Activated T-helper 1 cell treated with anti-CD3 and anti-CD28 coated beads, Interleukin-12 subunit alpha, Interleukin-12 subunit beta, Interleukin-2, Interleukin-4 antibody, amounts not matched to agents 30 ng/mL and 10 ng/mL and 1 ng/mL, durations not matched to agents 14 hours and 24 hours and 36 hours (primary cell): ENCODE measurements at places on chromosomes 11 and 22.

- H3K27ac ChIP-seq = no peak overlapping the region
- no peaks in the 10 kb centered on the region for H3K27me3 ChIP-seq
- no peak overlapping the region for H3K4me3 ChIP-seq
- peaks cover 12% of the 10 kb centered on the region for H3K4me1 ChIP-seq
- no peaks in the 10 kb centered on the region for H3K36me3 ChIP-seq
- no peak for DNase-seq
These were observed 23.8 kb downstream of the UPB1 start for GRCh38 chr22:24518771-24519485.

GRCh38 chr22:17205432-17205831, 13.8 kb downstream of the ADA2 start:
- H3K4me3 ChIP-seq = no peak overlapping the region
- no peak for DNase-seq
- no peak overlapping the region for H3K27ac ChIP-seq
- peaks cover 22% of the 10 kb centered on the region for H3K36me3 ChIP-seq
- no peaks in the 10 kb centered on the region for H3K4me1 ChIP-seq
- no peaks in the 10 kb centered on the region for H3K27me3 ChIP-seq

GRCh38 chr22:46071451-46072109, 78.7 kb upstream of the PPARA start:
- peaks cover 5% of the 10 kb centered on the region for H3K27me3 ChIP-seq
- H3K36me3 ChIP-seq = peaks cover 5% of the 10 kb centered on the region
- H3K4me3 ChIP-seq = peak overlapping the region; percentile 85
- peaks cover 30% of the 10 kb centered on the region for H3K4me1 ChIP-seq
- peak overlapping the region; percentile 92 for H3K27ac ChIP-seq

DNA sequence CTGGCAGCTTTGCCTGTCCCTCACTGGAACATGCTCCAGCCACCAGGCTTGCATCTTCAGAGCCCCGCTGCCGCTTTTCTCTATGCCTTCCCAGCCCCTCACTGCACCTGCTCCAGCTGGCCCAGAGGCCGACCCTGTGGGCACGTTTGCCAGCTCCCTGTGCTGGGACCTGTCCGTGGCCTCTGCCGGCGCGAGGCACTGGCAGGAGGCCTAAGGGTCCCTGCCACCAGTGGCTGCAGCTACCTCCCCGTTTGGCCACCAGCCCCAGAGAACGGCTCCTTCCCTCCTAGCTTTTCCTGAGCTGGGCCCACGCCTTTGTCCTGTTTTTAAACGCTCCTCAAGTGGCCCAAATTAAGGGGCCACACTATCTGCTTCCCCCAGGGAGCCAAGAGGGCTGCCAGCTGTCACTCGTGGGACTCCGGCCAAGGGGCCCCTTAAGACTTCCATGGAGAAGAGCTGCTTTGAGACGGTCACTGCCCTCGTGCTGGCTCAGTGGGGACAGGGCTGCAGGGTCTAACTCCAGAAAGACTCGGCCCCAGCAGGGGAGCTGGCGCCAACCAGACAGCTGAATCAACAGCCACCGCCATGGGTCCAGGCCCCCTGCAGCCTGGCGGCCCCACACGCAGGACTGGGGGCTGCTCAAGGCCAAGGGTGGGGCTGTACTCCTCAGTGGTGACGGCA, 24.6 kb upstream of the WNT7B start:
- H3K4me3 ChIP-seq = no peak overlapping the region
- no peaks in the 10 kb centered on the region for H3K36me3 ChIP-seq
- no peak overlapping the region for H3K27ac ChIP-seq
- H3K27me3 ChIP-seq = no peaks in the 10 kb centered on the region

- no peak for DNase-seq
- H3K4me1 ChIP-seq = no peaks in the 10 kb centered on the region
- no peaks in the 10 kb centered on the region for H3K27me3 ChIP-seq
- H3K27ac ChIP-seq = no peak overlapping the region
- no peaks in the 10 kb centered on the region for H3K36me3 ChIP-seq
These were observed 404.5 kb downstream of the INSC start for GRCh38 chr11:15519124-15519791.

DNA sequence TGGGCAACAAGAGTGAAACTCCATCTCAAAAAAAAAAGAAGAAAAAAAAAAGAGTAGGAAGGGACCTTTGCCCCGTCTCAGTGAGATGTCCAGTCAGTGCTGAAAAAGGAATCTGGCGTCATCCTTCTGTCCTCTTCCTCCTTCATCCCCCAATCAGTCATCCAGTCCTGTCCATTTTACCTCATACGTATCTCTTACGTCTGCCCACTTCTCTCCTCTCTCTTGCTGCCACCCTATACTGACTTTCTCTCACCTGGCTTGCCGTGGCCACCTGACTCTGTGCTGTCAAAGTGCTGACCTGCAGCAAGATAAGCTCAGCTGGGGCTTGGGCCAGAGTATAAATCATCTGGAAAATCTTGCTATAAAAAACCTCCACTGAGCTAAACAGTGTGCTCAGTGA, 13.6 kb downstream of the SEPTIN3 start:
- peaks cover 5% of the 10 kb centered on the region for H3K4me1 ChIP-seq
- H3K27me3 ChIP-seq = peaks cover 4% of the 10 kb centered on the region
- no peak overlapping the region for H3K4me3 ChIP-seq
- no peak for DNase-seq
- no peak overlapping the region for H3K27ac ChIP-seq

GRCh38 chr22:29205594-29206371, at the start of gene EMID1:
Gene EMID1, plus strand, starts transcription at chr22:29205896. Its CDS starts 143 bp downstream, at chr22:29206039.
- H3K4me1 ChIP-seq = peaks cover 19% of the 10 kb centered on the region
- H3K4me3 ChIP-seq = peak within 1 kb of the TSS; percentile 47
- DNase-seq = no peak
- no peak within 1 kb of the TSS for H3K27ac ChIP-seq
- no peaks in the 10 kb centered on the region for H3K36me3 ChIP-seq

DNA sequence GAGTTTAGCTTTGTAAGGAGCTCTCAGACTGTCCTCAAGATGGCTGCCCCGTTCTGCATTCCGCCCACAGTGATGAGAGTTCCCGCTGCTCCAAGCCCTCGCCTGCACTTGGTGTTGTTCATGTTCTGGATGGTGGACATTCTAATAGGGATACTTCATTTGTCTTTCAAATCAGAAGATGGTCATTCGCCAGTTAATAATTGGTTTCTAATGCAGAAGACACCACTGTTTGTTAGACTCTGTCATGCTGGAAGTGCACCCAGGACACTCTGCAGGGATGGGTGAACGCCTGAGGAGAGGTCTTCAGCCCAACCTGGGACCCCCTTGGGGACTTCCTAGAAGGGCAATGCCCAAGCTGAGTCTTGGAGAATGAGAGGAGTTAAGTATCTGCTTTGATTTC, 836.4 kb downstream of the TBC1D22A start:
- no peak for DNase-seq
- no peak overlapping the region for H3K4me3 ChIP-seq
- H3K36me3 ChIP-seq = no peaks in the 10 kb centered on the region
- H3K27me3 ChIP-seq = no peaks in the 10 kb centered on the region
- no peak overlapping the region for H3K27ac ChIP-seq
- H3K4me1 ChIP-seq = no peaks in the 10 kb centered on the region

- H3K27ac ChIP-seq = no peak overlapping the region
- H3K4me1 ChIP-seq = no peaks in the 10 kb centered on the region
- no peaks in the 10 kb centered on the region for H3K36me3 ChIP-seq
- no peak for DNase-seq
These were observed 703.1 kb downstream of the BRD1 start for GRCh38 chr22:49124608-49125007.

DNA sequence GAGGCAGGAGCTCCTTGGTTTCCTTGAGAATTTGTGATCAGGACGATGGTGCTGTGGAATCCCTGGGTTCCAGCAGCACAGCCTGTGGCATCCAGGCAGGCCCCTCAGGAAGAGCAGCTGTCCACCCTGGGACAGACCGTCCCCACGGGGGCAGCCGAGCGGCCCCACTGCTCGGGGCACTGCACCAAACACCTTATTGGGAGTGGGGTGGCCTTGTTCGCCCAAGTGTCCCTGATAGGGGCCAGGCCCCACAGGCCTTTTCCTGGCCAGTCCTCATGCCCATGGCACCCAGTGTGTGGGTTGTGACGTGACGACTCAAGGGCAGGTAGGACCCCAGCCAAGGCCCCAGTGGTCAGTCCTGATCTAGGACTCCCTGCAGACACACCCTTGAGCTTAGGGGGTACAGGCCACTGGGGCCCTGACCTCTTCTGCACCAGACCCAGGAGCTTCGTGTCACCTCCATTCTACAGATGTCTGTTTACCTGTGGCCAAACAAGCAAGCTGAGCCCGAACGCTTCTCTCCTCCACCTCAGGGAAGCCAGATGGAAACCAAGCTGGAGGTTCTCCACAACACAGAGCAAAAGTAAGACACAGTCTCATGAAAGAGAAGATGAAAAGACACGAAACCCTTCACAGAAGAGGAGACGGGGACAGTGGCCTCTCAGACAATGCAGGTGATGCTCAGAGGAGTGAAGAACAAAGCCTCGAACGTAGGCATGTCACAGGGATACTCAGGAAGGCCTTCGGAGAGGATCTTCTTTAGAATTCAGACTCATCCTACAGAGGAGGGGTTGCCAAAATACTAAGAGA, 1.6 kb upstream of the BRD1 start:
- no peak for DNase-seq
- H3K27me3 ChIP-seq = peaks cover 3% of the 10 kb centered on the region
- H3K27ac ChIP-seq = peak overlapping the region; percentile 86

- peaks cover 3% of the 10 kb centered on the region for H3K27me3 ChIP-seq
- no peak overlapping the region for H3K4me3 ChIP-seq
- H3K27ac ChIP-seq = no peak overlapping the region
- H3K4me1 ChIP-seq = no peaks in the 10 kb centered on the region
- DNase-seq = no peak
These were observed 62.7 kb upstream of the NECTIN1 start for GRCh38 chr11:119791701-119792151.

DNA sequence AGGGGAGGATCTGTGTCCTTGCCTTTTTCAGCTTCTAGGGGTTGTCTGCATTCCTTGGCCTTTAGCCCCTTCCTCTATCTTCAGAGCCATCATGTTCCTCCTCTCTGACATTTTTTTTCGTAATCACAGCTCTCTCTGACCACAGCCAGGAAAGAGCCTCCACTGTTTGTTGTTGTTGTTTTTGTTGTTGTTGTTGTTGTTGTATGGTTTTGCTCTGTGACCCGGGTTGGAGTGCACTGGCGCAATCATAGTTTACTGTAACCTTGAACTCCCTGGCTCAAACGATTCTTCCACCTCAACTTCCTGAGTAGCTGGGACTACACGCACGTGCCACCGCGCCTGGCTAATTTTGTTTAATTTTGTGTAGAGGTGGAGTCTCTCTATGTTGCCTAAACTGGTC, 55.3 kb upstream of the KCNQ1OT1 start:
- H3K4me3 ChIP-seq = no peak overlapping the region
- H3K27me3 ChIP-seq = no peaks in the 10 kb centered on the region
- DNase-seq = no peak
- H3K27ac ChIP-seq = no peak overlapping the region
- H3K4me1 ChIP-seq = no peaks in the 10 kb centered on the region

- no peaks in the 10 kb centered on the region for H3K36me3 ChIP-seq
- no peaks in the 10 kb centered on the region for H3K4me1 ChIP-seq
- no peak for DNase-seq
These were observed 3.8 kb downstream of the OR51V1 start for GRCh38 chr11:5196731-5197130.

DNA sequence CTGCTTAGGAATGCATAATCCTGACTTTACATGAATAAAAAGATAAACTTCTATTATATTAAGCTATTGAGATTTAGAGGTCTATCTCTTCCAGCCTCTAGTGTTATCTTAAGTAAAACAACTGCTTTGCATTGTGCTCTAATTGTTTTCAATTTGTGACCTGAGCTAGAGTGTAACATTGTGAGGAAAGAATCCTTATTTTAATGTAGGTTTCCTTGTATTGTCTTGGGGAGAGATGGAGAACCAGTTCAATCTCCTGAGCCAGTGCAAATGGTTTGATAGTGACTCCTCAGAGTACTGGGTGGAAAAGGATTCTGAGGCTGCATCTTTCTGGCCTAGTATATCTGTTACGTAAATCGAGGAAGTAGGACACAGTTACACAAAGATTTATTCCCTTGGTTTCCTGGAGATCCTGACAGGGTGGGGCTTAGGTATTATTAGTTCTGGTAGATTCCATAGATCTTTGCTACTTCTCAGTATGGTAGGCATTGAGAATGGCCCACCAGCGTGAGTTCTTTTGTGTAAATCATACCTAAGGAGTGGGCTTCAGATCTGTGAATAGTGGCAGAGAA, 683.5 kb upstream of the CCDC179 start:
- H3K36me3 ChIP-seq = no peaks in the 10 kb centered on the region
- no peaks in the 10 kb centered on the region for H3K4me1 ChIP-seq
- no peak overlapping the region for H3K4me3 ChIP-seq
- no peak for DNase-seq
- no peaks in the 10 kb centered on the region for H3K27me3 ChIP-seq

- H3K36me3 ChIP-seq = no peaks in the 10 kb centered on the region
- H3K27ac ChIP-seq = no peak overlapping the region
- no peak overlapping the region for H3K4me3 ChIP-seq
- DNase-seq = no peak
- no peaks in the 10 kb centered on the region for H3K27me3 ChIP-seq
- peaks cover 10% of the 10 kb centered on the region for H3K4me1 ChIP-seq
These were observed 50.2 kb downstream of the XKR3 start for GRCh38 chr22:16774911-16775500.

DNA sequence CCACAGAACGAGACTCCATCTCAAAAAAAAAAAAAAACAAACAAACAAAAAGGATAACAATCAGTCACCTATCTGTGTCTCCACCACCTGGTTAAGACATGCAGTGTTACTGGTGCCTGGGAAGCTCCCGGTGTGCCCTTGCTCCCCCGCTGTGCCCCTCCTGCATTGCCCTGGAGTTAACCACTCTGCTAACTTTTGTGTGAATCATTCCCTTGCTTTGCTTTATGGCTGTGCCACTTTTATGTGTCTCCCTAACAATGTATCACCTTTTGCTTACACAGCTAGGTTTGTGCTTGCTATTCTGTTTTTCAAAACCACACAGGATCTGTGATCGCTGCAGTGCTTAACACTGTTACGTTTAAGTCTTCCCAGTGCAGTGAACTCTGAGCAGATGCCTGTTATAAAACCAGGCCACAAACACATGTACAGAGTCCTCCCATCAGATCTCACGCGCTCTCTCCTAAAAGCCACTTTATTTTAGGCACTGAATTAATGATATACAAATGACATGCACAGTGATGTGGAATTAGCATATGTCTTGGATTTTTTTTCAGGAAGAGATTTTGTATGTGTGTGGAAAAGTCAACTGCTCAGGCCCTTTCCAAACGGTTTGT, 69.9 kb downstream of the BUD13 start:
- DNase-seq = no peak
- H3K27me3 ChIP-seq = peaks cover 18% of the 10 kb centered on the region
- H3K4me1 ChIP-seq = no peaks in the 10 kb centered on the region
- H3K36me3 ChIP-seq = no peaks in the 10 kb centered on the region
- no peak overlapping the region for H3K4me3 ChIP-seq

GRCh38 chr22:42608136-42608822, 6.4 kb downstream of the POLDIP3 start:
- H3K27me3 ChIP-seq = no peaks in the 10 kb centered on the region
- no peak overlapping the region for H3K4me3 ChIP-seq
- H3K4me1 ChIP-seq = peaks cover 26% of the 10 kb centered on the region
- H3K27ac ChIP-seq = peak overlapping the region; percentile 23

GRCh38 chr11:16891964-16892363, 122.2 kb downstream of the PLEKHA7 start:
- H3K27me3 ChIP-seq = peaks cover 4% of the 10 kb centered on the region
- DNase-seq = no peak
- H3K4me1 ChIP-seq = peaks cover 17% of the 10 kb centered on the region
- H3K36me3 ChIP-seq = peaks cover 2% of the 10 kb centered on the region
